ENCODE measurements at places on chromosomes 6 and 20.

DNA sequence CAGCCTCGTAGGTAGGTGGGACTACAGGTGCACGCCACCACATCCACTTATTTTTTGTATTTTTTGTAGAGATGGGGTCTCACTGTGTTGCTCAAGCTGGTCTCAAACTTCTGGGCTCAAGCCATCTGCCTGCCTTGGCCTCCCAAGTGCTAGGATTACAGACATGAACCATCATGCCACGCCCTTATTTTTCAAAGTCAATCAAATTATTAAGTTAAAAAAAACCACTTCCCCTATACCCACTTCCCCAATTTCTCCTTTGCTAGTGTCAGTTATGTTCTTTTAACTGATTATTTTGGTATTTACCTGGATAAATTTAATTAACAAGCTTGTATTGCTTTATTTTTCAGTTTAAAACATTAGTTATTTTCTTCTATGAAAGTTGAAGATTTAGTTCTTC is 49.6 kb downstream of the RIOK1 start:
- DNase-seq: no peak

- DNase-seq: no peak
Measured at GRCh38 chr6:81575442-81575841, 177.0 kb downstream of the TENT5A start.

GRCh38 chr20:21189761-21190523 is 64.1 kb downstream of the KIZ start:
- no peak for DNase-seq

DNA sequence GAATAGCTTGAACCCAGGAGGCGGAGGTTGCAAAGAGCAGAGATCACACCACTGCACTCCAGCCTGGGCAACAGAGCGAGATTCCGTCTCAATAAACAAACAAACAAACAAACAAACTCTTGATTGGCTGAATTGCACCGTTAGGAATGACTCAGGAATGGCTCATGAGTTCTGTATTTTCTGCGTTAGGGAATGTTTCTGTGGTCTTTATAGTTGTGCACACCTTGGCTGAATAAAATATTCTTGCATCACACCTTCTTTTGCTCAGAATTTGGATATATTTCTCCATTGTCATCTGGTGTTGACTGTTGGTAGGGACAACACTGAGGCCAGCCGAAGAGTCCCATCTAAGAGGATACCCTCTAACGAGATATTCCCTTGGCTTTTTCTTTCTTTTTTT is 19.6 kb upstream of the PI16 start:
- no peak for DNase-seq

DNA sequence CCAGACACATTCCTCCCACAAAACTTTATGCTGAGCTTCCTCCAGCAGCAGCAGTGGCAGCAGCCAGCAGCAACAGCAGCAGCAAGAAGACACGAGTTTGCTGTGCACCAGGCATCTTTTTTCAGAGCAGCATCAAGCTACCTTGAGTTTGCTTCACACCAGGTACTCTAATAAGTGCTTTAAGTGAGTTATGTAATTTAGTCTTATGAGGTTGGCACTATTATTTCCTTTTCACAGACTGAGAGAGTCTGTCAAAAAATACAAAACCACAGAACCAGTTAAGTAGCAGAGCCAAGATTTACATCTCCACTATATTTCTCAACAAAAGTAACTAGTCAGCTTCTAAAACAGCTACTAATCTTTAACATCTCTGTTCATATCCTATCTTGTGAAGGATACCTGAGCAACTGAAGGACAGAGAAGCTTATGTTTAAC is 23.7 kb downstream of the RANBP9 start:
- no peak for DNase-seq

DNA sequence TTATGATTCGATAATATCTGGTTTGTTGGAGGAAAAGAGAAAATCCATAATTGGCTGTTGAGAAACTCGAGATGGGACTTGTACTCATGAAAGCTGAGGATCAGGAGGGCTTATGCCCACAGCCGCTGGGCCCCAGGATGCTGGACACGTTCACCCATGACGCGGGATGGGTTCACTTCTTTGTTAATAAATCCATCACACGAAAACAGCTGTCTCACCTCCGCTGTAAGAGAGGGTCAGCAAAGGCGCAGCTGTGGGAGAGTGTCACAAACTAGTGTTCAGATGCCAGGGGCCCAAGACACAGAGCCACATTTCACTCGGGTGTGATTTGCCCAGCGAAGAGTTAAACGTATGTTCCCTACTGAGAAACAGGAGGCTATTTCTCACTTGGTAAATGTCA is 315.1 kb downstream of the THBS2 start:
- no peak for DNase-seq

DNA sequence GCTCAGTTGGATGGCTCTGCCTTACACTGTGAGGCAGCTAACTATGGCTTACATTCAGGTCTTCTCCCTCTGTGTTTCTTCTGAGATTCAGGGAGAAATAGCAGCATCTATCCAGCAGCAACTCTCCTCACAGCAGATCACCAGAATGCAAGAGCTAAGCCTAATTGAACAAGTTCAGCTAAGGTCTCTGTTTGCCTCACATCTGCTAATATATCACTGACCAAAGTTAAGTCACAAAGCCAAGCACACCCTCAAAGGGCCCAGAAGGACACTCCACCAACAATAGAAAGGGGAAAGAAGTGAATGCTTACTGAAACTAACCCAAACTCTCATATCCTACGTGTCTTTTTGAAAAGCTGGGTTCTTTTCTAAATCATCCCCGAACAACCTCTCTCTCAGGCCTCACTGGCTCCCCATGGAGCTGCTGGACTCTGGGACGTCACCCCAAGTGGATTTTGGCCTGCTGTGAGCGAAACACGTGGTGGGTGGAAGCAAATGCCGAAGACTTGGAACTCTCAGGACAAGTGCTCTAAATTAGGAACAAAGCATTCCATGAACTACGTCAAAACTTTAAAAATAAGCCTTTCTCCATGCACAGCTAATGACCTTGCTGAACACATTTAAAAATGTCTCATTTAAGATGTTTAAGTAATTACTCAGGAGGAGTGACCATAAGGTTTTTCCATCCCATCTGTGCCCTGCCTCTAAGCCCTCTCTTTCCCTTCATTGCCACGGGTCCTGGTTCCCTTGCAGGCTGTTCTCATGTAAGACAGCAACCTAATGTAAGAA is 167.5 kb upstream of the PLCB4 start:
- no peak for DNase-seq

- DNase-seq: no peak
Measured at GRCh38 chr6:53238311-53238710, 89.7 kb upstream of the GCM1 start.

DNA sequence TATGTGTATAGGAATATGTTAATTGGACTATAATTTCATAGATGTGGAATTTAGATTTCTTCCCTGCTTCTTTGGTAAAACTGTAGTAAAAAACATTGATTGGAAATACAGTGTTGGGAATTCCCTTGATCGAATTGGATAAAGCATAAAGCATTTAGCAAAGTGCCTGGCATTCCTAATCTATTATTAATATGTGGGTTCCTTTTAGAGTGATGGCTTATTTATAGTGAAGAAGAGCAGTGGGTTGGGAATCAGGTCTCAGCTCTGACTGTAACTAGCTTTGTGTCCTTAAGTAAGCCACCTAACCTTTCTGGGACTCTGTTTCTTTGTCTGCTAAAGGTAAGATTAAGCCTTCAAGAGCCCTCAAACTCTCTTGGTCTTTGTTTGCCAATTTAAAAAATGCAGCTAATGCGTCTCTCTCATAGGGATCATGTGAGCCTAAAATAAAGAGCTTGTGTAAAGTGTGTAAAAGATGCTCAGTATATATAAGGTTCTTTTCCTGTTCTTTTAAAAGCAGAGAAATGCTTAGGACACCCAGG is 53.3 kb downstream of the KCNS1 start:
- no peak for DNase-seq

GRCh38 chr20:16292226-16292880 is 280.9 kb downstream of the KIF16B start:
- DNase-seq: no peak

All from CD4-positive, alpha-beta T cell treated with Interferon gamma for 1 hour (primary cell).